Stimulated activated CD4-positive, alpha-beta T cell treated with anti-CD3 and anti-CD28 coated beads, Interleukin-4, amount 100 ng/mL, for 1 hour (primary cell): ENCODE measurements at places on chromosomes 3 and 15.

- DNase-seq = no peak
Observed at GRCh38 chr3:40725031-40725430, 200.3 kb downstream of the ZNF621 start.

DNA sequence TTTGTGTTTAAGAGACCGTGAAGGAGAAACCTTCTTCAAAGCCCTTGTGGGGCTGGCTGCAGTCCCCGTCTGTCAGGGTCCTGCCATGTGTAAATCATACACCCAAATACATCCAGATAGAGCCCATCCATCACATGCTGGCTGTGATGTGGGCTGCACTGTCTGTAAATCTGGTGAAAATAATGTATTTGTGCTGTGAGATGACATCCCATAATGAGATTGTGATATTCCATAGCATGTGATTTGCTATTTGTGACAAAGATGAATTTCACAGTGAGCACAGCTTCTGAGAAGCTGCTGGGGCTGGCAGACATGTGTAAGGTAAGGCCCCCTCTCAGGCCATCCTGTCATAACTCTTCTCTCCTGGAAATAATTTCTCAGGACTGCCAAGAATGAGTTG lies 114.3 kb upstream of the MB21D2 start:
- DNase-seq = no peak

DNA sequence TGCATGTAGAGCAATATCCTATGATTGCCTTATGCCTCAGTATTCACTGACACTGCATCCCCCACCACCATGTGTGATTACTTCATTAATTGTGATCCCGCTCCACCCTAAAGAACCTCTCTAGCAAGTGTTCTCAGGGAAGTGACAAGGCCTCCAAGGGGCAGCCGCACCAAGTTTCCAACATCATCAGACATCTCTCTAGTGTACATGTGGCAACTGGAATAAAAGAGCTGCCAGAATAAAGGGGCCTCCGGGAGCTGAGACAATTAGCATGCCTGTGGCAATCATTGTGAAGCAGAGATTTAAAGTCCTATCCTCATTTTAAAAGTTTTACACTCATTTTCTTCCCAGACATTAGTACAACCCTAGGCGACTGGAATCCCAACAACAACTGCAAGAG lies 902.1 kb upstream of the SEMA6D start:
- no peak for DNase-seq

DNA sequence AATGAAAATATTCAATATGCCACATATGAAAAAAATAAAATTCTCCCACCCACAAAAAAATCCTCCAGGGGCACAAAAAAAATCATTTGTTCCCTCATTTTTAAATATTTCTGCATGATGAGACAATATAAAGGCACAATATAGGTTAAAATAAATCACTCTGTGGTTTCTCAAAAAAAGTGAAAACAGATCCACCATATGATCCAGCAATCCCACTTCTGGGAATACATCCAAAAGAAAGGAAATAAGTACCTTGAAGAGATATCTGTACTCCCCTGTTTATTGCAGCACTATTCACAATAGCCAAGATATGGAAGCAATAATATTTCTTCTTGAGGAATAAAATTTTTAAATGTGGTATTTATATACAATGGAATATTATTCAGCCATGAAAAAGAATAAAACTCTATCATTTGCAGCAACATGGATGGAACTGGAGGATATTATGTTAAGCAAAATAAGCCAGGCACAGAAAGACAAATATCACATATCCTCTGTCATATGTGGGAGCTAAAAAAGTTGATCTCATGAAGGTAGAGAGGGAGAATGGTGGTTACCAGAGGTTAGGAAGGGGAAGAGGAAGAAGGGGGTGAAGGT lies 1.5 kb downstream of the ATP8B4 start:
- no peak for DNase-seq

DNA sequence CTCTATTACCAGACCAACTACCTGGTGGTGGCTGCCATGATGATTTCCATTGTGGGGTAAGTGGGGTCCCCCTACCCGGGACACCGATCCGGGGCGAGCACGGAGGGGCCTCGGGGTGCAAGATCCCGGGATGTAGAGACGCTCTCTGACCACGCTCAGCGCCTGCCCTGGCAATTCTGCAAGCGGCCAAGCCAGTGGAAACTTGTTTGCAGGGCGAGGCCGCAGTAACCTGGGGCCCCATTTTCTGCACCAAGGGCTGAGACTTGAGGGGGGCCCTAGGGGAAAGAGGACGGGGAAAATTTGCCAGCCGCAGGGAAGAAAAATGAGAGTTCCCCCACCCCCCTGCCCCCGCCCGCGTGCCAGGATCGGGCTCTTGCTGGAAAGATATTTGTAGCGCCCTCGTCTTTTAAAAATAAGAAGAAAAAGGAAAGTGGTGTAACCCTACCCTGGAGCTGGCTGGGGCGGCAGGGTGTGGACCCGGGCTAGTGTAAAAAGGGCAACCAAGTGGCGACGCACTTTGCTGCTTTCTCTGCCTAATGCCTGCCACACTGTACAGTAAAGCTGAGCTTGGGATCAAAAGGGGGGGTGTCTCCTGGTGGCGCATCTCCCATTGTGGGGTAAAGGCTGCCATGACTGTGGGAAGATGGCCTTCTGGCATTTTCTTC lies 563 bp downstream of the ARL6IP5 start:
- no peak for DNase-seq

- DNase-seq = no peak
Observed at GRCh38 chr3:54045061-54045815, 77.1 kb upstream of the CACNA2D3 start.

- no peak for DNase-seq
Observed at GRCh38 chr3:160163229-160163878, 61.9 kb upstream of the C3orf80 start.

DNA sequence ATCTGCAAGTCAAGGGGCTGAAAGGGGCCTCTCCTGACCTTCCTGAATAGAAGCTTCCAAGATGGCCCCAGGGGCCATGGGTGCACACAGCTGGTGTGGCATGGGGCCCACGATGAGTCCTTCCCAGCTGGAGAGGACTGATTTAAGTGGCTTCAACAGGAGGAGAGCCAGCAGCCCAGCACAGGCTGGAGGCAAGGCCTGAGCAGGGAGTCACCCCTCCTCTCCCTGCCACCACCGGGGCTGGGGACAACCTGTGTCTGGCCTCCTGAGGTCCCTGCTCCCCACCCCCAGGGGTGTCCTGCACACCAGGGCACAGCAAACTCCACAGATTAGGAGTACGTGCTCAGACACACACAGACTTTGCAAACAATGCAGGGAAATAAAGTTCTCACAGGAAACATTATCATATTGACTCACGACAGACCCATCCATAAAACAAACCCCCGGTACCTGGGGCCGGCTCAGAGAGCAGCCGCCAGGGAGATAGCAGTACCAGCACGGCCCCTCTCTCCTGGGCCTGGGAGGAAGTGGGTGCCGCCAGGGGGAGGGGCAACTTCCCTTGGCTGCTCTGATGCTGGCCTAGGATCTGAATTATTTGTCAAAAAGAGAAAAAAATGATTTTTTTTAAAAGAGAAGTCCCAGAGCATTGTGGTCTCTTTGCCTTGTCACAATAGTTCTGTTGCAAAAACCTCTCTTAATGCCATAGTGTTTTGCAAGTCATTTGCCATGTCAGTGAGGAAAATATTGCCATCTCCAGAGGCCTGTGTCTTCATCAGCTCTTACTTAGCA lies 21.9 kb upstream of the TSEN2 start:
- no peak for DNase-seq

- DNase-seq = no peak
Observed at GRCh38 chr15:74461847-74462511, 1.0 kb upstream of the UBL7 start.

GRCh38 chr3:4730719-4731118 lies 237.6 kb downstream of the ITPR1 start:
- no peak for DNase-seq

DNA sequence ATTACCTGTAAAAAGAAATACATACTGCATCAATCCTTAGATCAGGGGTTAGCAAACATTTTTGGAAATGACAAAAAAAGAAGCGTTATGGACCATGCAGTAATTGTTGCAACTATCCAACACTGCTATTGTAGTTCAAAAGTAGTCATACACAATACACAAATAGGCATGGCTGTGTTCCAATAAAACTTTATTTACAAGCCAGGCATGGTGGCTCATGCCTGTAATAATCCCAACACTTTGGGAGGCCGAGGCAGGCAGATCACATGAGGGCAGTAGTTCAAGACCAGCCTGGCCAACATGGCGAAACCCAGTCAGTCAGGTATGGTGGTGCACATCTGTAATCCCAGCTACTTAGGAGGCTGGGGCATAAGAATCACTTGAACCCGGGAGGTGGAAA lies 124.8 kb downstream of the DLG1 start:
- DNase-seq = no peak

GRCh38 chr3:130539005-130539404 lies 22.0 kb downstream of the COL6A6 start:
- DNase-seq = peak; percentile 27
